ENCODE measurements at places on chromosomes 5 and 9. TPM values are rescaled to one million over a fixed set of nuclear protein-coding genes. Genes with fewer than 3 reads are reported as not detected.

RASGEF1C gene
- 0.49 TPM for total RNA-seq

SUB1 gene
- total RNA-seq, result 204 TPM

PCDHGB6 gene
- total RNA-seq, result 0.23 TPM

SMIM33 gene
- total RNA-seq, result not detected

SPATA6L gene
- 0.13 TPM for total RNA-seq

LVRN gene
- 0.08 TPM for total RNA-seq

TAS2R1 gene
- total RNA-seq, result not detected

PLPP7 gene
- total RNA-seq, result 3.3 TPM

FNBP1 gene
- total RNA-seq, result 53.6 TPM

CYLC2 gene
- total RNA-seq, result not detected

CMBL gene
- total RNA-seq, result 43.2 TPM

GRCh38 chr9:135736272-135736978, 34.4 kb downstream of the KCNT1 start:
- no peak for DNase-seq

- DNase-seq, result no peak
These were observed 31.1 kb downstream of the GCNT4 start for GRCh38 chr5:75021219-75021618.

- DNase-seq, result no peak
These were observed 136.5 kb downstream of the CCDC192 start for GRCh38 chr5:127839496-127840197.

DNA sequence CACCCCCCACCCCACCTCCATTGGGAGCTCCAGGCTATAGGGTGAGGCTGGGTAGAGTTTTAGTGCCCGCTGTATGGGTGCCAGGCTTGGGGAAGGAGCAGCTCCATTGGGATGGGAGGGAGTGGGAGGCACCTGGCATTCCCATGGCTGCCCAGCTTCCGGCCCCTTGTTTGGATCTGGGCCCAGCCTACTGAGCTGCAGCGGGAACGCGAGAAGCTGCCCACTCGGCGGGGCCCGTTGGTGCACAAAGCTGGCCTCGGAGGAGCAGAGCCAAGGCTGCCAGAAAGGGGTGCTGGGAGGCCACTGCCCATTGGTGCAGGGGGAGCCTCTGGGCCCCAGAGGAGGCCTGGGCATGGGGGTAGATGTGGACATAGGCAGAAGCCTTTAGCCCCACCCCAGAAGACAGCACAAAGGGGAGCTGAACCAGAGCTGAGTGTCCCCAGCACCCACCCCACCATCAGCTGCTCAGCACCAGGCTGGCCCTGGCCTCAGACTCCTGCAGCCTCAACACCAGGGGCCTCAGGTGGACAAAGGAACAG, 4.4 kb downstream of the LCN9 start:
- DNase-seq, result no peak

DNA sequence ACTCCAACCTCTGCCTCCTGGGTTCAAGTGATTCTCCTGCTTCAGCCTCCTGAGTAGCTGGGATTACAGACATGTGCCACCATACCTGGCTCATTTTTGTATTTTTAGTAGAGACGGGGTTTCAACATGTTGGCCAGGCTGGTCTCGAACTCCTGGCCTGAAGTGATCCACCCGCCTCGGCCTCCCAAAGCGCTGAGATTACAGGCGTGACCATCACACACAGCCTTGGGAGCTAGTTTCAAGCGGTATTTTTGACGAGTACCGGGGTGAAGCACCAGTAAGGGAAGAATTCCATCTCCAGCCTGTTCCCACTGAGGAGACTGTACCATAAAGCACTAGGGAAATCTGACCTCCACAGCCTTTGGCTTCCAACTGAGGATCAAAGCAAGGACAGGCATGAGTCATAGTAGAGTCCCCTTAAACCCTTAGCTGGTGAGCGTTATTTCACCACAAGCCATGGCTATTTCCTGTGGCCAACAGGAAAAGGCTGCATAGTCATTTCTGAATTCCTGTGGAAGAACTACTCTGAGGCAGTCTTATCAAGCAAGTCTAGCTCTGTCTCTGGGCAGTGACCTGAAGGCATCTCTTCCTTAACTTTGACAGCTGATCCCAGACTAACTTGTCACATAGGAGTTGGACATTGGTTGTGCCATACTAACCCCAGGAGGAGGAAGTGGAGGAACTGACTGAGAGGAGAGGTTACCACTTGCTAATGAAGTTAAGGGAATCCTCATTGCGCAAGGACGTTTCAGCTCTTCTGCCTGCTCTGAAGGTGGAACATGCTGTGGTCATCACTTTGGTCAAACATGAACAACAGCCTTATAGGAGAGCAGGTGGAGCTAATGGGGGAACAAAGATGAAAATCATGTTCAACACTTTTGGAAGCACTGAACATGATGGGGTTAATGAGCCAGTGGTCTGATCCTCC, 85.8 kb upstream of the DMRT1 start:
- no peak for DNase-seq

DNA sequence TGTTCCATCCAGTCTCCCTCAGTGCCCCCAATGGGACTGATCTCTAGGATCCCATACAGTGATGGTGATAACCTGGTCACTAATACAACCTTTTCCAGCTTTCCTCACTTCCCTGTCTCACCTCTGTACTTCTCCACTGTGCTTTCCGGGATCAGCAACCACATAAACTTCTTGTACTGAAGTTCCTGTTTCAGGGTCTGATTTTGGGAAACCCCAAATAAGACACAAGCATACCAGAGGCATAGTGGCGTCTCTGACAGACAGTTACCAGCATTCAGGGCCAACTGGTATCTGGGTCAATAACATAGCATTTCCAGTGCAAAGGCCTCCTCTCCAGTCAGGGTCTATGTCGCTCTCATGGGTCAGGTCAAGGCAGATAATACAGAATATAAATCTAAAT, 64.3 kb downstream of the GLDC start:
- no peak for DNase-seq

- no peak for DNase-seq
These were observed 411.6 kb downstream of the BNC2 start for GRCh38 chr9:16458696-16459420.

- no peak for DNase-seq
These were observed 571 bp downstream of the CNTFR start for GRCh38 chr9:34588671-34589635.

GRCh38 chr5:10411336-10411735, 30.3 kb upstream of the ROPN1L start:
- DNase-seq, result no peak

- DNase-seq, result no peak
These were observed 70.2 kb downstream of the SEMA4D start for GRCh38 chr9:89427621-89428221.

DNA sequence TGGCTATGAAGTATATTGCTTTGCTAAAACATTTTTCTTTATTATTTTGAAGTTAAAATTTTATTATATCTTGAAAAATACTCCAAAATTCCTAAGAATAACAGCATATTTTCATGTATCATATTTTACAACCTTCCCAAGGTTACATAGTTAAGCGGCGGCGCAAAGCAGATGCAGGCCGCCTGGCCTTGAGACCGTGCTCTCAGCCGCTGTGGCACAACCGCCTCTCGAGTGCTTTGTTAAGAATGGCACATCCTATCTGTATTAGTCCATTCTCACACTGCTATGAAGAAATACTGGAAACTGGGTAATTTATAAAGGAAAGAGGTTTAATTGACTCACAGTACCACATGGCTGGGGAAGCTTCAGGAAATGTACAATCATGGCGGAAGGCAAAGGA, 228.8 kb downstream of the ARRDC3 start:
- no peak for DNase-seq

- no peak for DNase-seq
These were observed 37.7 kb upstream of the PLPPR1 start for GRCh38 chr9:100990605-100991381.

DNA sequence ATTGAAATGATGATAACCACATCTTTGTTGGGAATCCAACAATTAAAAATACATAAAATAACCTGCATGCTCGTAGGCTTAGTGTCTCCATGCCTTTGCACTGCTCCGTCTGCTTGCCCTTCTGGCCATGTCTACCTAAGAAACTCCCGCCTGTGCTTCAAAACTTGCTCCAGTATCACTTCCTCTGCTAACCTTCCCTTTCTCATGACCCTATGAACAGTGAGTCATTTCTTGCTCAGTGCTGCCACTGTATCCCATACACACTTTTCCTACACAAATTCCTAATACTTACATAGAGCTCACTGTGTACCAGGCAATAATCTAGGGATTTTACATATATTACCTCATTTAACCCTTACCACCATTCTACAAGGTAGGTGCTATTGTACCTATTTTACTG, 33.5 kb downstream of the TMEM245 start:
- DNase-seq, result no peak

- no peak for DNase-seq
These were observed 15.1 kb downstream of the TEK start for GRCh38 chr9:27124151-27124550.

GRCh38 chr5:90967443-90967842, 408.8 kb downstream of the ADGRV1 start:
- DNase-seq, result no peak

DNA sequence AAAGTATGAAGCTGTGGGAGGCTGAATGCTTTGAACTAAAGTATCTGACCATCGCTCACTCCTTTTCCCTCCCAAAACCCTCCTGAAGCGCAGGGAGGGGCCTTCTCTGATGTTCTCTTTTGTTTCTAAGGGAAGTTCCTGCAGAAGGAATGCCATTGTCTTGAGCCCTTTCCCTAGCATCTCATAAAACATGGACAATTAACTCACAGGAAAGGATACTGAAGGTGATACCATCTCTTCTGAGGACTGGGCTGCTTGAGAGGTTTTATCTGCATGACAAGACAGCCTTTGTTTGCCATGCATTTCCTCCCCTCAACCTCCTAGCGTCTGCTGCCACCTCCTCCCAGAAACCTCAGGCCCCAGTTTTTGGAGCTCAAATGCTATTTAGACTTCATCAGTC, 4.3 kb upstream of the RMND5B start:
- no peak for DNase-seq

GRCh38 chr5:153827397-153827796, 211.3 kb downstream of the FAM114A2 start:
- DNase-seq, result no peak

DNA sequence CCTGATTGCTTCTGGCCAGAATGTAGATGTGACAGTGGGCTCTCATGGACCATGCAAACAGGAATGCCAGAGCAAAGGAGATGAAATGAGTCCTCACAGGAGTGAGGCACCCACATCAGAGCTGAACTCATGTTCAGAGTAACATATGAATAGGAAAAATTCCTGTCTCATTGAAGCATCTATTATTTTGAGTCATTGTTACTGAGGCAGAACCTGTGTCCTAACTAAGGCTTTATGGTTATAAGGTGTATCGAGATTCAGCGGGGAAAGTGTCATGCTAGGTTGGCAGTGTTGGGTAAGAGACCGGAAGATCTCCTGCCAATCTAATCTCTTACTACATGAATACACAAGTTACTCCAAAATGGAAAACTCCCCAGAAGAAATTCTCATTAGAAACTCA, 304.1 kb downstream of the TRPM3 start:
- no peak for DNase-seq

GRCh38 chr5:89735082-89735481, 674.5 kb downstream of the CETN3 start:
- DNase-seq, result no peak

DNA sequence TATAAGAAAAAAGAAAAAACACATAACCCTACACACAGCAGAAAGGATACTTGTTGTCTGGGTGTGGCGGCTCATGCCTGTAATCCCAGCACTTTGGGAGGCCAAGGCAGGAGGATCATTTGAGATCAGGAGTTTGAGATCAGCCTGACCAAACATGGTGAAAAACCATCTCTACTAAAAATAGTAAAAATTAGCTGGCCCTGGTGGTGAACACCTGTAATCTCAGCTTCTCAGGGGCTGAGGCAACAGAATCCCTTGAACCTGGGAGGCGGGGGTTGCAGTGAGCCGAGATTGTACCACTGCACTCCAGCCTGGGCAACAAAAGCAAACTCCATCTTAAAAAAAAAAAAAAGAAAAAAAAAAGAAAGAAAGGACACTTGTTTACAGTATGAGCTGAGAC, 147.6 kb upstream of the PITX1 start:
- no peak for DNase-seq

DNA sequence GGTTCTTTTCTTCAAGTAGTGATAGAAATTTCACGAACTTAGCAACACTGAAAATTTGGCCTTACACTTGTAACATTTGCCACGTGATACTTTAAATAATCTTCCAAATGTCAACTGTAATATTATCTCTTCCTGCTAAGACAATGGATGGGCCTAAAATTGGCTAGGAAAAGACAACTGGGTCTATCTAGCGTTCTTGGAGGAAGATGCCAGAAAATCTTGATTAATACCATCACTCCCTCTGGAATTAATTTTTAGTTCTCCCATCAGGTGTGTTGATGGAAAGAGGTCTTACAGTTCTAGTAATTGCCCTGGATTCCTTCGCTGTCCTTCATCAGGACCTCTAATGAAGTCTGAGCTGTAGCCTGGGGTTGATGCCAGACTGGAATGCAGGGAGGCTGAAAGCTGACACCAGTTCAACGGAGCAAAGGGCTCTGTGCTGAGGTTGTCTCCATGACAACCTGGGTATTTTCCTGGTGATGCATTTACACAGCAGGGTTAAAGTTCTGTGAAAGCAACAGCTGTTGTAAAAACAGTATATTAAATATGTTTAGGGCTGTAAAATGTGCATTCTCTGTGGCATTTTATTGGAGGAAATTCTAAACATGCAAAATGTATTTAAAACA, 92.3 kb downstream of the GAS1 start:
- DNase-seq, result no peak

- DNase-seq, result no peak
These were observed 41.9 kb upstream of the PPP2R2B start for GRCh38 chr5:146920351-146920881.

DNA sequence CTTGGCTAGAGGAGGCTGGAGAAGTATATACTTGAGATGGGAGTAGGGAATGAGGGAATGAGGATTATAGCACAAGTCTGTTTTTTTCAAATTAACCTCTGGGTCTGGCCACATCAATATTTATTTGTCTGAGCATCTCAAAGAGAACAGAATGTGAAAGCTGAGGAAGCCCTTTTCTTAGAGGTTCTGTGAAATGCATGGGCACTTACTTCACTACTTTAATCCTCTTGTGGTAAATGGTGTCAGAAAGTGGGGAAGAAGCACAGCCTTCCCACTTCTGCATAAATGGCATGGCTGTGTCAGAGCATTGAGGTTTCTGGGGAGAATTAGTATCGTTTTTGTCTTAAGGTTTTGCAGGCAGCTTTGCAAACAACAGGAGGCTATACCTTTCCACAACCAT, 48.6 kb downstream of the SPATA31D1 start:
- no peak for DNase-seq

DNA sequence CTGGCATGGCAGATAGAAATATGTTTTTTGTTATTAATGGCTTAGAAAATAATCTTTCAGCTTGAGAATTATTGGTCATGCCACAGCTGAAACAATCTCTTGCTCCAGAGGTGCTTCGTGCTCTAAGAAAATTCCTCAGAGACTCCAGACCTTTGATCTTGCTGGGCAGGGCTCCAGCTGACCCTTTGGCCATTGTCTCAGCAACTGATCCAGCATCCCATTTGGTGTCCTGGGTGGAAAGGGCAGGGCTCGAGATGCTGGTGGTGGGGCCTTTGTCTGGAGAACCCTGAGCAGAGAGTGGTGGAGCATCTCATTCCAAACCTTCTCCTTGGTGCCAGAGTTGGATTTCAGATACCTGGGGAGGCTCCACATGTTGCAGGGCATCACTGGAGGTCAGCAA, 43.2 kb upstream of the PIK3R1 start:
- DNase-seq, result no peak

GRCh38 chr9:18632632-18633403, 158.9 kb downstream of the ADAMTSL1 start:
- peak; percentile 7 for DNase-seq

- no peak for DNase-seq
These were observed 29.7 kb upstream of the ARAP3 start for GRCh38 chr5:141711687-141712086.

Data from Panc1 (cell line).